ENCODE measurements at places on chromosomes 7 and 10.
A peak's percentile ranks its signal among the peaks of the same experiment; 100 is the strongest.

- no peak for DNase-seq
Observed at GRCh38 chr7:37516664-37517063, 68.0 kb upstream of the ELMO1 start.

DNA sequence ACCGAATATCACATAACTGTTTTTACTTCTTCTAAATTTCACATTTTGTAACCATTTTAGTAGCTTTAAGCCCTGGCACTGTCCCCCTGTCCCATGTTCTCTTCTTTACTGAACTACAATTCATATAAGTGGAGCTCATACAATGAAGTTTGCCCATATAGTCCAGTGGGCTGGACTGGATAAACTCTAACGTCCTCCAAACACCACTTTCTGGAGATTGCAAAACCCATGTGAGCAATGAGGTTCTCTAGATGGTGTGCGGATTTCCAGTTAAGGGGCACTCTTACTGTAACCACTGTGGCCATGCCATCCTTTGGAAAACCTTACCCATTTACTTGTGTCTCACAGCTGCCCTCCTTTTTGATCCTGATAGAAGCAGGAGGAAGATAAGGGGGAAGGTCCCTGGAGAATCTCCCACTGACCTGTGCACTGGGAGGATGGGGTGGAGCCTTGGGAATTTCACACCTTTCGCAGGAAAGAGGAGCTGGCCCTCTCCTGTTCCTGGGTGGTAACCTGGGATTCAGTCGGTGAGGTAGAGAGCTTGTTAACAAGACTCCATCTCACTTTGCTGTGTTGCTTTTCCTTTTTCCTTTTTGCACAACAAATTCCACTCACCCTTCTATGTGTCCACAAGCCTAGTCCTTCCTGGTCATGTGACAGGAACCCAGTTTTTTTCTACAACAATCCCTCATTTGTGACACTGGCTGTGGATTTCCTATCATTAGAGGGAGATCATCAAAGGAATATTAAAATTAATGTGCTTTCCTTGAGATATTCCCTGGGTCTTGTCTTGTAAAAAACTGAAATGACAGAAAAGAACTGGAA is 120.7 kb downstream of the ARID5B start:
- DNase-seq, result no peak

DNA sequence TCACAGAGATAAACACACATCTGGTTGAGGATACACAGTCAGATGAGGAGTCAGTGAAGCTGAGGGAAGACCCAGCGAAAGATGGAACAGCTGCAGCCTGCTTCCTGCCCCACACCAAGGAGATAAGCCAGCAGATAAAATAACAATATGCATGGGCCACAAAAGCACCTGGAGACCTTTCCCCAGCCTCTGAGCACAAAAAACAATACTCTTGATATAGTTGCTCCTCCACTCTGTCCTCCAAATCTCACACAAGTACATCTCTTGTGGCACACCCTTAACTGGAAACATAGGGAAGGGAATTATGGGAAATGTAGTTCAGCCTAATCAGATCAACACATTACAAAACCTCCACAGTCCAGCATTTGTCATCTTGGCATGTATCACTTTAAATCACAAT is 9.7 kb upstream of the FHIP2A start:
- no peak for DNase-seq

DNA sequence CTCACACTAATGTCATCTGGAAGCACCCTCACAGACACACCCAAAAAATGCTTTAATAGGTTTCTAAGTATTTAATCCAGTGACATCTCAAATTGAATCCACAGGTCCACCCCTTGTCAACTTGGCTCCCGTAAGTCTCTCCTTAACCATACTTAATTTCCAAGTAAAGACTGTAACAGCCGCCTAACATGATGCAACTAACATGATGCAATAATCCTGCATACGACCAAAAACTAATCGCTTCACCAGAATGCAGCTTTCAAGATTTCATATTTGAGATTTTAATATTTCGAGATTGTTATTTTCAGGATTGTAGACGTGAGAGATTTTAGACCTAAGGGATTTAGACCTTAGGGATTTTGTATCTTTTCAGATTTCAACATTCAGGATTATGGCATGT is 3.7 kb upstream of the HDAC9 start:
- no peak for DNase-seq

- DNase-seq, result no peak
Observed at GRCh38 chr7:2353113-2353935, 1.3 kb upstream of the EIF3B start.

GRCh38 chr7:4073052-4073451 is 609.0 kb upstream of the FOXK1 start:
- DNase-seq, result no peak

- no peak for DNase-seq
Observed at GRCh38 chr7:137110535-137110934, 233.0 kb downstream of the PTN start.

DNA sequence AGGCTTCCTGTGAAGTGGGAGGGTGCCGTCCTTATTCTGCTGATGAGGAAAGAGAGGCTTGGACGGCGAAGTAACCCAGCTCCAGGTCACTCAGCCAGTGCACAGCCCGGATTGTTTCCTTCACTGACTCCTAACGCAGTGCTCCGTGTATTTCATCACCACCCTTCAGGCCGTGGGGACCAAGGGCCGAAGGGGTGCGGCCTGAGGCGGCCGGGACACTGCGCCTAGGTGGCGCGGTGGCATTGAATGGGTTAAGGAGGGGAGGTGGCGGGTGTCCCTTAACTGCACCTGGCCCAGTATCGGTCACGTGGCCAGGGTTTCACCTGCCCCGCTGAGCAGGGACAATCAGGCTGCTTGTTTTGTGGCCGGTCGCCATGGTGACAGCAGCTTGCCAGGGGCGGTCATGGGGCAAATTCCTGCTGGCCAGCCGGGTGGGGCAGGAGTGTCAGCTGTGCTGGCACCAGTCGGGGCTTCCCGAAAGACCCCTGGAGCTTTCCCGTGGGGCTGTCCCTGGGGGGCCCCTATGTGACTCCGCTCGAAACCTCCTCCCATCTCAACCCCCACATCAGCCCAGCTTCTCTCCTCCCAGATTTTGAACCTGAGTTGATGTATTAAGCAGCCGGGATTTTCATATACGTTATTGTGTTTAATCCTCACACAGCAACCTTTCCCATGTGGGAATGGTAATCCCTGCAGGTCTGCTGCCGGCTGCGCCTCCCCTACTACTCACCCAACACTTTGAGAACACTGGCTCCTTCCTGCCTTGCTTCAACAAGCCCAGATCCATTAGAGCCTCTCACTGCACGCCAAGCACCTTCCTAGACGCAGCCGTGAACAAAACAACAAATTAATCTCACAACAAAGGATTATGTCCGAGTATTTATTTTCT is 4.4 kb upstream of the ABHD11 start:
- DNase-seq, result no peak

- DNase-seq, result no peak
Observed at GRCh38 chr7:114488696-114489095, 74.1 kb downstream of the FOXP2 start.

DNA sequence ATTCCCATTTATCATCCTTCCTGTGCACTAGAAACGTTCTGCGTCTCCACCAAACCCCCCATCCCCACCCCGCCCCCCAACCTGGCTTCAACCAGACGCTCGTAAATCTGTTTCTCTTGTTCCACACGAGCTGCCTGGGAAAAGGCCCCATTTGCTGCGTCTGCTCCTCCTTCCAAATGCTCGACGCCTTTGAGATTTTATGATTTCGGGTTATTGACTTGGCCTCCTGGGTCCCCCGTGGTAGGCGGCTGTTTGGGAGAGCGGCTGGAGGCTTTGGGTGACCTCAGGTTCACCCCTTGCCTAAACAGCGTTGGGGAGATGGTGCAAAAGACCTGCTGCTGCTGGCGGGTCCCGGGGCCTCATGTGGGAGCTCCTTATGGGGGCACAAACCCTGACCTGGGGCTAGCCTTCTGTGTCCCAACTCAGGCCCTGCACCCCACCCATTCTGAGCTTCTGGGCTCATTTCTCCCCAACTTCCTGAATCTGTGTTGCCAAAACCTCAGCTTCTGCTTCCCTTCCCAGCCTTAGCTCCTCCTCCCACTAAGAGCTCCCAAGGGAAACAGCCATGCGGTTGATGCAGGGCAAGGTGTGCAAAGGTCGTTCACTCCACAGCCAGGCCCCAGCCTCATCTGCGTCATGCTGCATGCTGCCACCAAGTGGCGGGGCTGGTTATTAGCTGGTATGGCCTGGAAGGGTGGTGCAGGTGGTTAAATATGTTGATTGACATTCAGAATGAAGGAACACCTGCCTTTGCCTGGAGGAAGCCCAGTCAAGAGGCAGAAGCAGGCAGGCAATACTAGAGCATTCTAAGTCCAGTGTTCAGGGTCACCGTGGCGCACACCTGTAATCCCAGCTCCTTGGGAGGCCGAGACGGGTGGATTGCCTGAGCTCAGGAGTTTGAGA is 49.1 kb upstream of the ELN start:
- peak; percentile 79 for DNase-seq

GRCh38 chr7:55131142-55131929 is 112.5 kb downstream of the EGFR start:
- DNase-seq, result no peak

DNA sequence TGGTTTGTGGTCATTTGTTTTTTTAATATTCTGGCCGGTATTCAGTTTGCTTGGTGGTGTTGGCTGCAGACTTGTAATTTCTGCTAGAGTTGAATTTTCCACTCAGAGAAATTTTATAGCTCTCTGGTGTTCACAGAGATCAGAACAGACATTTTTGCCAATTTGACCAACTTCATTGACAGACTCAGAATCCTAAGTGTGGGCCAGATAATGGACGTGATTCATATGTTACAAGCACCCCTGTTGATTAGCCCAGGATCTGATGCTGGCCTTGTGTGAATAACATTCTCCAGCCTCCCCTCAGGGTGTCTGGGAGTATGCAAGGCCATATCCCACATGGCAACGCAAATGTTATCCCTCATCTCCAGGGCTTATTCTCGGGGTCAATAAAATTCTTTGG is 283.8 kb downstream of the C7orf25 start:
- DNase-seq, result no peak

- DNase-seq, result no peak
Observed at GRCh38 chr7:2700141-2700850, 12.3 kb downstream of the AMZ1 start.

DNA sequence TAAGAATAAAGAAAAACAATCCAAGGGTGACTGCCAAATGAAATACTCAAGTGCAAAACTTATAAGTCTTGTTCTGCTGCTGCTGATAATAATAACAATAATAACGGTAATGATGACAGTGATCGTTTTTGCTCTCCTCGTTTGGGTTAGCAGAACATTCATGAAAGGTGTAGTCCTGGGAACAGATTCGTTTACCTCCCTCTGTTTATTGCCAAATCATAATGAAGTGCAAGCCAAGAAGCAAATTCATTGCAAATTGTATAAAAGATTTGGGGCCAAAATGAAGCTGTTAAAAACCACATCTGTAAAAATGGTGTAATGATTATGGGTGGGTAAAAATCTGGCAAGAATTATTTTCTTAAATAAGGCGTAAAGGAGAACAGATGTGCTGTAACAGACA is 587.2 kb upstream of the MKI67 start:
- no peak for DNase-seq

- no peak for DNase-seq
Observed at GRCh38 chr7:158301207-158301606, 286.4 kb downstream of the PTPRN2 start.

- DNase-seq, result no peak
Observed at GRCh38 chr7:157764193-157764592, 427.4 kb downstream of the DNAJB6 start.

DNA sequence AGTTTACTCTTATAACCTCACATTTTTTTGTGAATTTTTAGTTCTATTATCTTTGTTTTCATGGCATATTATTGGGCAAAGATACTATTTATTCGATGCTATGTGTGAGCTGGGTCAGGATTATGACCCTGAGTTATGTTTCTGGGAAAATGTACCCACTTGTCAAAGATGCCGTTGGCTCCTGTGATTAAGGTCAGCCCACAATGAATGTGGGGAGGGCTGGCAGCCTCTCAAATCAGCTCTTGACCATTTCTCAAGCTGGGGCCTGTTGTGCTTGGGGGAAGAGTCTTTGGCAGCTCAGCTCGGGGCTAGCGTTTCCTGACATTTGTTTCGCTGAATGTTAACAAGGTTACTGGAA is 97.5 kb downstream of the TCF7L2 start:
- no peak for DNase-seq

Measured in chondrocyte (in vitro differentiated cells).